ENCODE measurements at places on chromosomes 5 and 9.

DNA sequence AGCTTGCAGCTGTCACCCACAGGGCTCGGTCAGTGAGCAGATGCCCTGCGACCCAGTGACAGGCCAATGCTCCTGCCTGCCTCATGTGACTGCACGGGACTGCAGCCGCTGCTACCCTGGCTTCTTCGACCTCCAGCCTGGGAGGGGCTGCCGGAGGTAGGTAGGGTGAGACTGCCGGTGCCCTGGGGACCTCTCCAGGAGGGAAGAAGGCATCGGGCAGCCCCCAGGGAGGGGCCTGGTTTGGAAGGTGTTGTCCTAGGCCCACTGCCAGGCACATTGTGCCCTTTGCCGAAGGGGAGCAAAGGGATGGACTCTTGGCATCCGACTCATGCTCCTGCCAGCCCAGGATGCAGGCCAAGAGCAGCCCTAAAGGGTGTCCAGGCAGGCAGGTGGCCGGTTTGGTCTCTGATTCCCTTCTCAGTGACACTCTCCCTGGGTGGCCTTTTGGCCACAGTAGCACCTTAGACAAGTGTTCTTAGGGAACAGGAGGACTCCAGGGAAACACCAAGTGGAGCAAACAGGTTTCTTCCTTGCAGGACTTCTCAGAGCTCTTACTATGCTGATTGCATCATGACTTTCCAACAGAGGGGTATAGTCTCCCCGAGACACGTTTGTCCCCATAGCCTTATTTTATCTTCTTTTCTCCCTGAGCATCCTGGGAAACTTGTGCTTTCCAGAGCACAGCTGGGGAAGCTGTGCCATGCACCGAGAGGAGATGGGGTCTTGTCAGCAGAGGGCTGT lies 28.1 kb upstream of the AIF1L start:
- no peak for DNase-seq

DNA sequence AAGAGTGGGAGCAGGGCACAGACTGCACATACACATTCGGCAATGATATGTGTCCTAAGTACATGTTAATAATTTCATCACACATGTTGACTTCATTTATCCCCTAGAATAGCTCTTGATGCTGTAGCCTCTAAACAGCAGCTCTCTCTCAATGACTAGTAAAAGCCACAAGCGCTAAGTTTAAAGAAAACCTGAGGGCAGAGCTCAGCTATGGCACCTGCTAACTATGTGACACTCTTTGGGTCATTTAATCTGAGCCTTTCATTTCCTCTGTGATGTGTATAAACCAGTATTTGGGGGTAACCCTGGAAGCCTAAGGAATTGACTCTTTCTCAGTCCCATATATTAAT lies 140.6 kb upstream of the MOCS2 start:
- no peak for DNase-seq

- DNase-seq: no peak
These were observed 188.7 kb upstream of the ITGA1 start for GRCh38 chr5:52598968-52599367.

DNA sequence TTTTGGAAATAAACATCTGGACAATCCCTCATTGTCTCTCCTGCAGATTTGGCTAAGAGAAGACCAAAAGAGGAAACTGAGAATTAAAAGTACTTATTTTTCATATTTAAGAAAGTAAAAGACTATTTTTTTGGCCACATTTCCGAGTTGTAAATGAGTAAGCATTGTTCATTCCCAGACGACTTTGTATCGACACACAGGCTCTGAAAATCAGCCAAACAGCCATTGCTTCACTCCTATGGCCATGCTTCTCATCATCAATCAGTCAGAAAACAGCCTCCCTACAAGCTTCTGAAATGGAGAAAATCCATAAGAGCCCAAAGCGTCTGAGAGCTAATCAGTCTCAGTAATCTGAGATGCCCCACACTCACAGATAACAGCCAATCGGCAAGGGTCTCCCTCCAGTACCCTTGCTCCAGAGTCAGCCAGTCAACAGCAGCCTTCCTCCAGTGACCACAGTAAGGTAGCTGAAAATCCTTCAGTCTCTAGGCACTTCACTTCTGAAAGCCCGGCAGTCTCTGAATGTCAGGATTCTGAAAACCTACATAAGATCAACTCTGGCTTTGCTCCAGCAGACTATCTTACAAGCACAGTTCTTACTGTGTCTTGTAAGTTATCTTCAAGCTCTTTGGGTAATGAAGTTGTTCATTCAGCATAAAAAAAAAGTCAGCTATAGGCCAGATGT lies 30.9 kb downstream of the CDO1 start:
- DNase-seq: no peak

GRCh38 chr9:120556775-120557174 lies 23.2 kb downstream of the CDK5RAP2 start:
- DNase-seq: no peak

DNA sequence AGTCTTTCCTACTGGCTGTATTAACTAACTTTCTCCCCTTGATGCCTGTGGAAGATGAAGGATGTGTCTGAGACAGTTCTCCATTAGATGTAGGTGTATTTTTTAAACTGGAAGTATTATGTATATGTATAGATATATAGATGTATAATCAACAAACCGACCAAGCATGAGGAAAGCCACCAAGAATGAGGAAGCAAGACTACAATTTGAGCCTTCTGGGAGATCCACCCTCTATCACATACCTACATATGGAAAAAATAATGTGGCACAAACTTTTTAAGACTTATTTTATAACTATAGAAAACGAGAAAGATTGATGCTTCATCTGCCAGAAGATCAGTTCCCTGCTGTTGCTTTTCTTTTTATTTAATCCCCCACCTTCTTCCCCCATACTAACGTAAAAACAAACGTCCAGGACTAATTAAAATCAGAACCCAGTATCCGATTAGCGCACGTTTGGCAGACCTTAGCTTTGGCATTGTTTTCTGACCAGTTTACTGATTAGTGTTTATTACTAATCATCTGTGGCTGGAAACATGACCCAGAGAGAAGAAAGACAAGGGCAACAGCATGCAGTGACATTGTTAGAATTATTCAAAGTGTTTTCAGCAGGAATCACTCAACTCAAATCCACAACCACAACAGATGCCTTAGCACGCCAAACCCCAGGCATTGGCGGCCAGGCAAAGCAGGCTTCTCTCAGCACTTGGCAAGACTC lies 490.2 kb downstream of the EBF1 start:
- no peak for DNase-seq

DNA sequence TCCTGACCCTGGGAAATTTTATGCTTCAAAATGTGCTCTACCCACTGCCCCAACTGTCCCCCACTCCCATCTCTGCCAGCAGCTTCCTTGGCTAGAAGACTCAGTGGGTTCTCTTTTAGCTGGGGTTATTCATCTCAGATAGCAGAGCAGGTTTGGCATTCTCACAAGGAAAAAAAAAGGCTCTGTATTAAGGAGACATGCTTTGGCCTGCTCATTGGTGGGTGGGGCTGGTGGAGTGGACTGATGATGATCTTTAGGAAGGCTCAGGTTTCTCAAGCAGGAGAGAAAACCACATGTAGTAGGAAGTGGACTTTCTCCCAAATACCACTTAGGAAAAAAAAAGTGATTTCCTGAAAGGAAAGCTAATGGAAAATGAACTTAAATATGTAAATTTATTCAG lies 279.2 kb upstream of the ZNF462 start:
- DNase-seq: no peak

GRCh38 chr5:167160388-167160787 lies 1131.1 kb upstream of the WWC1 start:
- DNase-seq: no peak

- DNase-seq: no peak
These were observed 38.8 kb upstream of the LIFR start for GRCh38 chr5:38595132-38595745.

DNA sequence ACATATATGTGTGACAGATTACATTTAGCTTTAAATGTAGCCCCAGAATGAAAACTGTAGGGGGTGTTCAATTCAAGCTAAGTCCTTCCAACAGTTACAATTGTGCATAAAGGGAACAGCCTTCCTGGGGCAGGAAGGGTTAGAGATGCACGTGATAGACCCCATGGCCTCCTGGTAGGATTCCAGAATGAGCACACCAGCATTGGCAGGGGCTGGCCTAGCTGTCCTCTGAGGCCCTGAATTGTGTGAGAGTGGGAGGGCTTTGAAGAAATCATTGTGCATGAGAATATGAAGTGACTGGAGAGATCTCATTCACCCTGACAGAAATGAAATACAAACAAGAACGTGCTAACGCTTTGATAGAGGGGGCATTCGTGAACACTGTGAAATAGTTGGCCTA lies 663.8 kb upstream of the KLF4 start:
- no peak for DNase-seq

DNA sequence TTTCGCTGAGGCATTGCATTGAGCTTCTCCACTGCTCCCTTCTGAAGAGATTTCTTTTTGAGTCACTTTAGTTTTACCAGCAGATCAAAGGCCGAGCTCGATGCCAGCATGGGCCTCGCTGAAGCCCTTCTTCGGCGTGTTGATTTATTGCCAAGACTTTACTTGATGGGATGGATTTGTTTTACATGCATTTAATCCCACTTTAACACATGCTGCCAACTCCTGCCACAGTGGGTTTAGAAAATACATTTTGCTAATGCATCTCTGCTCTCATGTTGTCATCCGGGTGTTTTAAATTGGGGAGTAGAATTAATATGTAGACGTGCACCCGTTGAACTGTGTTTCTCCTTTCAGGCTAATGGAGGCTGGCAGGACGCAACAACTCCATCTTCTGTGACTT lies 218.3 kb downstream of the PBX3 start:
- DNase-seq: no peak

DNA sequence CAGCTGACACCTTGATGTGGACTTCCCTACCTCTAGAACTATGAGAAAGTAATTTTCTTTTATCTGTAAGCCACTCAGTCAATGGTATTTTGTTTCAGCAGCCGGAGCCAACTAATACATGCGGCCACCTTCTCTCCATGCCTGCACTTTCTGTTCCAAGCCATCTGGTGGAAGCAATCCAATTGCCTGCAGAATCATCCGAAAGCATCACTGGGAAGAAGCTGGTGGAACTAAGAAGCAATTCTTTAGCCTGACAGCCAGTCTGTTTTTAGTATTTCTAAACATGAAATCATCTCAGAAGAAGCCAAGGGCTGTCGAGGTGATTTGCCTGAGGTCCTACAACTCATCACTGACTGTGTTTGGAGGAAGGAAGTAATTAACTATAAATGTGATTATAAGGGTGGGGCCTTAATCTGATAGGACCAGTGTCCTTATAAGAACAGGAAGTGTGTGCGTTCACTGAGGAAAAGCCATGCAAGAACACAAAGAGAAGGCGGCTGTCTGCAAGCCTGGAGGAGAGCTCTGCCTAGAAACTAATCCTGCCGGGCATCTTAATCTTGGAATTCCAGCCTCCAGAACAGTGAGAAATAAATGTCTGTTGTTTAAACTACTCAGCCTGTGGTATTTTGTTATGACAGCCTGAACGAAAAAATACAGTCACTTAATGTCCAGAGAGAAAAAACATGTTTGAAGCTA lies 49.1 kb downstream of the NXNL2 start:
- DNase-seq: no peak

- DNase-seq: no peak
These were observed 3.4 kb downstream of the KIAA1958 start for GRCh38 chr9:112489876-112490666.

- no peak for DNase-seq
These were observed 7.3 kb downstream of the PCDH1 start for GRCh38 chr5:141870871-141871270.
